LNCaP clone FGC (cell line): ENCODE measurements at places on chromosomes 4 and X.

GRCh38 chrX:120575379-120576114 is 14.8 kb upstream of the CUL4B start:
- no peak for DNase-seq

DNA sequence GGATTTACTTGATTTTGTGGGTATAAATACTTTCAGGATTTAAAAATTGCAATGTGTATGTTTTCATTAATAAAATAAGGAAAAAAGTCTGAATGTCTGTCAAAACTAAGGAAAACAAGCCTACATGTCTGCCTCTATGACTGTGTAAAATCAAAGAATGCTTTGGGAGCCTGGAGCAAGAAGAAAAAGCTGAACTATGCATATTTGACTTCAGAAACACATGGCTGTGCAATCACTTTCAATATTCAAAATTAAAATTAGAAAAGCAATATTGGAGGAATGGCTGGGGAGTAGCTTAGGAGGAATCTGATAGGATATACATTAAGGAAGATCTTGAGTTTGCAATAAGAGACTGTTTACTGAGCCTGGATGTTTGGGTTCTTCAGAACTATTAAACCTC is 147.1 kb downstream of the ADAM29 start:
- no peak for DNase-seq

- no peak for DNase-seq
These were observed 10.6 kb downstream of the ASMTL start for GRCh38 chrX:1442016-1442665.

DNA sequence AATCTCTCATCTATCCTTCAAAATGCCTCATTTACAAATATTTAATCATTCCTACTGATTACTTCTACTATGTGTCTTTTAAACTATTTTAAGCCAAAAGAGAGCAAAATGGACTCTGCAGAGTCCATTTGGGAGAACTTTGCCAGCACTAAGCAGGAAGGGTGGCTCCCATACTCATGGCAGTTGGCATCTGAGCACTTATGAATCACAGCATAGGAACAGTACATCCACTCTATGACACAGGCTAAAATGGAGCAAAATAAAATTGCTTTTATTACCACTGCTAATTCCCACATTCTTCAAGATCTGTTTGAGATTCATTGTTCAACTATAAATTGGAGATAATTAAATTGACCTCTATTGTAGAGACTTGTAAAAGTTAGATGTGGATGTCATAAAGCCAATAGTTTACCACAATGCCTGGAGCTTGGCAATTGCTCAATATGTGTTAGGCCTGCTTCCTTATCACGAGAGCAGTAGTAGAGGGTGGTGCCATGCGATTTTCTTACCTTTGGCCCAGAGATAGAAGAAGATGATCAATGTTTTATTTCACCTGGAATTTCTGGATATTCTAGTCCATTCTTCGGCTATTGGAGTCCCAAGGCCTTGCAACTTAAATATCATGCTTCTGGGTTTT is 19.1 kb downstream of the HPGD start:
- DNase-seq, result no peak

- DNase-seq, result no peak
These were observed 74.5 kb downstream of the SYTL5 start for GRCh38 chrX:38080808-38081207.

GRCh38 chr4:141458501-141458900 is 177.9 kb upstream of the IL15 start:
- DNase-seq, result no peak

- DNase-seq, result no peak
These were observed 101.9 kb downstream of the RASL11B start for GRCh38 chr4:52964011-52964410.
